ENCODE measurements at places on chromosomes 2 and 18.

DNA sequence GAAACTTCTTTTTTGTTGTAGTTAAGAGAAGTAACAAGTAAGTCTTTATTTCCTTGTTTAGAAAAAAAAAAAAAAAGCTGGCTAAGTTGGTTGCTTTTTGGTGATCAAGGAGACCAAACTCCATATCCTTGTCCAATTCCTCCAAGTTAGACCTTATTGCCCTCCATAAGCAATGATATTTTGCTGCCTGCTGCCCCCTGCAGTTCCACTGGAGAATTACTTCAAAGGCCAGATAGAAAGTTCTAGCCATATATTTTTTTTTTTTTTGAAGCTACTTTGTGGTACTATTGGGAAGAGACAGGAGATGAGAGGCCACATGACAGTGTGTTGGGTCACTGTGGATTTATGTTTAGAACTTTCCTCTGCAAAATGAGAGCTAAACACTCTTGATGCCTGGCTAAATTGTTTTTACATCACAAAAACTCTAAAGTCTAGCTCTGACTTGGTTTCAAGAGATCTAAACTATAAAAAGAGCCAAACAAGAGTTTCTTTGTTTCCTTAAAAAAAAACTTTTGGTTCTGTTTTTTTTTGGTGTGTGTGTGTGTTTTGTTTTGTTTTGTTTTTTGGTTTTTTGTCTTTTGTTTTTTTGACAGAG is 80.7 kb upstream of the RASGRP3 start:
- DNase-seq: no peak

- DNase-seq: no peak
Measured at GRCh38 chr2:158936978-158937377, 31.5 kb upstream of the TANC1 start.

GRCh38 chr2:88067598-88067997 is at the start of gene SMYD1:
Gene SMYD1 (plus strand): TSS chr2:88067825. CDS start chr2:88067865, 40 bp downstream.
- DNase-seq: no peak

DNA sequence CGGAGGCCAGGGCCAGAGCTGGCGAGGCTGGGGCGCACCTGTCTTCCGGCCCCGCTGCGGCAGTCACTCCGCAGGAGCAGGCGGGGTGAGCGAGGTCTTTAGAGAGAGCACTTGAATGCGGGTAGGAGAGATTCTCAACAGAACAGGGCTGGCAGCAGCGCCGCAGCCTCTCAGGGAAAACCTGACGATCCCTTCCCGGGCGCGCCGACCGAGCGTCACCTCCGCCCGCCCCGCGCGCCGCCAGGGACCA is 526 bp downstream of the PRKRA start:
- no peak for DNase-seq

- no peak for DNase-seq
Measured at GRCh38 chr2:197210430-197210829, 100.2 kb downstream of the ANKRD44 start.

Data from stimulated activated CD4-positive, alpha-beta T cell treated with anti-CD3 and anti-CD28 coated beads, TNF-alpha, amount 100 ng/mL, for 4 hours (primary cell).